ENCODE measurements at places on chromosomes 1 and 21.

- no peaks in the 10 kb centered on the region for H3K27me3 ChIP-seq
- no peak overlapping the region for H3K27ac ChIP-seq
- DNase-seq, result peak; percentile 28
Observed at GRCh38 chr1:87017998-87018672, 103.7 kb downstream of the HS2ST1 start.

DNA sequence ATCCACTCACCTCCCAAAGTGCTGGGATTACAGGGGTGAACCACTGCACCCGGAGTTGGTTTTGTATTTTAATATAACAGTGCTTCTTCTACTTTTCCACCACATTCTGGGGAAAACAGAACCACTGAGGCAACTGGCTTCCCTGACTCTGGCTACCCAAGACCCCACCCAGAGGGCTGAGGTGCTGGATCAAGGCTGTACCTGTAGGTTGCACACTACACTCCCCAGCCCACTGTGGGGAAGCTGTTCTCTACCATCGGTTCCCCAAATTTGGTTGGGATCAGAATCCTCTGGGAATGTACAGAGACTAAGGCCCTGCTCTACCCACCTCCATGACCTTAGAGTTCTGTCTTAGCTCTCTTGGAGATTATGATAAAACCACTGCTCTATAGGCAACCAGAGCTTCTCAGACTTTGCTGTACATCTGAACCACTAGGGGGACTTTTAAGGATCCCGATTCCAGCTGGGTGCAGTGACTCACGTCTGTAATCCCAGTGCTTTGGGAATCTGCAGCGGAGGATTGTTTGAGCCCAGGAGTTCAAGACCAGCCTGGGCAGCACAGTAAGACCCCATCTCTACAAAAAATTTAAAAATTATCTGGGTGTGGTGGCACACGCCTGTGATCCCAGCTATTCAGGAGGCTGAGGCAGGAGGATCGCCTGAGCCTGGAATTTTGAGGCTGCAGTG, 51.6 kb downstream of the GNG4 start:
- no peak overlapping the region for H3K4me3 ChIP-seq
- H3K36me3 ChIP-seq, result no peaks in the 10 kb centered on the region
- no peak overlapping the region for H3K27ac ChIP-seq
- H3K27me3 ChIP-seq, result no peaks in the 10 kb centered on the region
- no peak for DNase-seq
- no peaks in the 10 kb centered on the region for H3K4me1 ChIP-seq

- H3K27me3 ChIP-seq, result no peaks in the 10 kb centered on the region
- H3K36me3 ChIP-seq, result no peaks in the 10 kb centered on the region
- no peak for DNase-seq
- H3K4me3 ChIP-seq, result no peak overlapping the region
- H3K4me1 ChIP-seq, result no peaks in the 10 kb centered on the region
- no peak overlapping the region for H3K27ac ChIP-seq
Observed at GRCh38 chr1:171389171-171389570, 75.2 kb downstream of the FMO4 start.

DNA sequence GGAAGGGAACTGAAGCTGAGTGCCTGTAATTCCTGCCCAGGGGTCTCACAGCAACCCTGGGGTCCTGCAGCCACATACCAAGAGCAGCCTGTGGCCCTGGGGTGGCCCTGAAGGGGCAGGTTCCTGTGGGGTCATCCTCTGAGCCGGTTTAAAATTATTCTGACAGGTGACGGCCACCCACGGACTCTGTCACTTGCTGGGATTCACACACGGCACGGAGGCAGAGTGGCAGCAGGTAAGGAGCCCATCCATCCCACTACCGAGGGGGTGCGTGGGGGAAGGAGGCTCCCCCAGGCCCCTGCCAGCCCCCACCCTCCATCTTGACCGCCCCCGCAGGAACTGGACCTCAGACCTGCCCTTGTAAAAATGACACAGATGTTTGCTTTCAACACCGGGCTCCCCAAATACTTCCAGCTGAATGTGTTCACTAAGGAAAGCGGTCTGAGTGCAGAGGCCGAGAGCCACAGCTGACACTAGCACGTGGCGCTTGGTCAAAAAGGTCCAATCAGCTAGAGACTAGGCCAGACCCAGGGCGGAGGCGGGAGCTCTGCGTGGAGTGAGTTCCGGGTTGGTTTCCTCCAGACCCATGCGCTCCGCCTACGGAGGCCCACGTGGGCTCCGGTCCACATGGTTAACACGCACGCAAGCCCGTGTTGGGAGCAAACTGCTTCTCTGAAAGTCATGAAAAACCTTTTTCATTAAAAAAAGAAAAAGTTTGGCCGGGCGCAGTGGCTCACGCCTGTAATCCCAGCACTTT, 10.0 kb downstream of the YBEY start:
- peak; percentile 48 for DNase-seq
- peak overlapping the region; percentile 53 for H3K27ac ChIP-seq
- H3K4me1 ChIP-seq, result no peaks in the 10 kb centered on the region
- H3K4me3 ChIP-seq, result no peak overlapping the region

DNA sequence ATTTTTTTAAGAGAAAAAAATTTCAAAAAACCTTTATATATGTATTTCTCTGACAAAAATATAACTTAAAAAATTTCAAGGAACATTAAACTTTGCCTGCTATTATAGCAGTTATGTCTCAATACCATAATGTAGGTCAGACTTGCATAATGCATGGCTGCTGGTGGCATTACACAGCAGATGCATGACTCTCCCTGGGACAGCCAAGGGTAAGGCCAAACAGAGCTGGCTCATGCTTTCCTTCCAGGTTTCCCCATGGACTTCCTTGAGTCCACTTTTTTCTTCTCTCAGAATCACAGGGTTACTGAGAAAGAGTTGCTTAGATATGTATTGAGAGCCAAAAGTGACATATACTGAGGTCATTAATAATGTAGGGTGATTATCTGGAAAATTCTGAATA, 43.7 kb downstream of the RHOU start:
- no peaks in the 10 kb centered on the region for H3K27me3 ChIP-seq
- H3K27ac ChIP-seq, result no peak overlapping the region
- H3K4me3 ChIP-seq, result no peak overlapping the region
- no peaks in the 10 kb centered on the region for H3K36me3 ChIP-seq
- H3K4me1 ChIP-seq, result peaks cover 14% of the 10 kb centered on the region
- DNase-seq, result no peak

DNA sequence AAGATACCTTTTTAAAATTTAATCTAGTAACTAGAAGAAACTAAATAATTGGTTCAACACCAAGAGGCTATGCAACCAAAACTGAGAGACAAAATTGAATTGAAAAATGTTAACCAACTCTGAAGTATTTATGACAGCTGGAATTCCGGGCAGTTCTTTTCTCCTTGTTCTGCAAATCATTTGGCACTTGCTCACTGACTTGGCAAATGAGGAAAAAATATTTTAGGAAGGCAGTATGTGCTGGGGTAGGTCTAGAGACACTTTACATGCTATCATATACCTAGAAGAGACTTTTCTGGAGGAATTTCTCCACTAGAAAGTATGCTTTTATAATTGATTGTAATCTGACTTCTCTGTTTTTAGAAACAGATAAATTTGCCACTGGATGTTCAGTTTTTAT, 22.1 kb upstream of the SH3D21 start:
- peaks cover 33% of the 10 kb centered on the region for H3K36me3 ChIP-seq
- no peaks in the 10 kb centered on the region for H3K4me1 ChIP-seq
- no peaks in the 10 kb centered on the region for H3K27me3 ChIP-seq
- DNase-seq, result no peak
- H3K27ac ChIP-seq, result no peak overlapping the region

GRCh38 chr1:112359961-112360767, 35.9 kb upstream of the CTTNBP2NL start:
- H3K36me3 ChIP-seq, result no peaks in the 10 kb centered on the region
- H3K27me3 ChIP-seq, result peaks cover 7% of the 10 kb centered on the region
- H3K4me3 ChIP-seq, result no peak overlapping the region
- no peak overlapping the region for H3K27ac ChIP-seq

DNA sequence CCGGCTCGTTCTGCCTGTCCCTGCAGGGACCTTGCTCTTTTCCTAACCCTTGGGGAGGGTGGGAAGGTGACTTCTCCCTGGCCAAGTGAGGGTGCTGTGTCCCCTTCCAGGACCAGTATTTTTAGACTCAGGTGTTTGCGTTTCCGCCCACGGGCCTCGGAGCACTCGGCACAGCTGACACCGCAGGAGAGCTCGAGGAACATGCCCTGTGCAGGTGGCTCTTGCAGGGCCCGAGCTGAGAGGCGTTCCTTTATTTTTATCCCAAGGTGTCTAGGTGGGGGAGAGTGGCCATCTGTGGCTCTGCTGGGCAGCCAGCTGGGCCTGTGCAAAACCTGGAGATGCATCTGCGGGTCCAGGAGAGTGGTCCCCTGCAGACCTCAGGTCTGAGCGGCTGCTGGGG, 16.0 kb downstream of the PLCH2 start:
- no peaks in the 10 kb centered on the region for H3K4me1 ChIP-seq
- DNase-seq, result no peak
- no peak overlapping the region for H3K27ac ChIP-seq
- no peaks in the 10 kb centered on the region for H3K36me3 ChIP-seq
- no peak overlapping the region for H3K4me3 ChIP-seq

- H3K36me3 ChIP-seq, result no peaks in the 10 kb centered on the region
- no peaks in the 10 kb centered on the region for H3K4me1 ChIP-seq
- H3K27me3 ChIP-seq, result no peaks in the 10 kb centered on the region
- no peak overlapping the region for H3K4me3 ChIP-seq
Observed at GRCh38 chr1:116096013-116096618, 15.1 kb upstream of the MAB21L3 start.

- H3K4me1 ChIP-seq, result no peaks in the 10 kb centered on the region
- no peak overlapping the region for H3K27ac ChIP-seq
- no peak overlapping the region for H3K4me3 ChIP-seq
- no peaks in the 10 kb centered on the region for H3K36me3 ChIP-seq
- H3K27me3 ChIP-seq, result no peaks in the 10 kb centered on the region
Observed at GRCh38 chr1:105795741-105796140, 1260.7 kb upstream of the PRMT6 start.

GRCh38 chr1:212981571-212982328, 31.4 kb downstream of the VASH2 start:
- H3K36me3 ChIP-seq, result no peaks in the 10 kb centered on the region
- H3K4me3 ChIP-seq, result no peak overlapping the region
- no peak overlapping the region for H3K27ac ChIP-seq
- DNase-seq, result no peak
- peaks cover 6% of the 10 kb centered on the region for H3K4me1 ChIP-seq

- no peak for DNase-seq
- no peak overlapping the region for H3K27ac ChIP-seq
- H3K27me3 ChIP-seq, result no peaks in the 10 kb centered on the region
- H3K36me3 ChIP-seq, result no peaks in the 10 kb centered on the region
Observed at GRCh38 chr21:41256771-41257702, 59.6 kb upstream of the FAM3B start.

DNA sequence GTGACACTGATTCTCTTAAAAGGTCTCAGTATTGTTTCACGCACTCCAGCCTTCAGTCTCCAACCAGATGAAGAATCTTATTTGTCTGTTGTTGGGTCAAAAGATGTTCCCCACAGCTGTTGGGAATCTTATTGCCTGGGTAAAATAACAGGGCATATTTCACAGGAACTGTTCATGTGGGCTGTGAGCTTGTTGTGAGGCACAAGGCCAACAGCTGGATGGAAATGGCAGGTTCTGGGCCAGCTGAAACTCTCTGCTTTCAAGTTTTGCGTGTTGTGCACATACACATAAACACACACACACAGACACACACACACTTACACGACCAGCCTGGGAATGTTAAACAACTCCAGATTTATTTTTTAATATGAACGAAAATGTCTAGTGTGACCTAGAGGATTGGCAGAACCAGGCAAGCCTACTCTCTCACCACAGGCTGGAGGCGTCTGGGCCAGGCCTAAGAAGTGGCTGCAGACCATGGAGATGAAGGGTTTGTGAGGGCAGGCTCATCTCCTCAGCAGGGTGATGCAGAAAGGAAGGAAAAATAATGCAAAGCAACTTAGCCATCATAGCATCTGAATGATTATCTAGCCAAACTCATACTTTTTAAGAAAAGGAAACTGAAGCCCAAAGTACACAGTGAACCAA, 357.0 kb downstream of the TTLL7 start:
- no peak overlapping the region for H3K27ac ChIP-seq
- H3K27me3 ChIP-seq, result no peaks in the 10 kb centered on the region
- H3K36me3 ChIP-seq, result no peaks in the 10 kb centered on the region
- no peak overlapping the region for H3K4me3 ChIP-seq
- peak; percentile 76 for DNase-seq
- peaks cover 33% of the 10 kb centered on the region for H3K4me1 ChIP-seq

GRCh38 chr1:176017722-176018121, 189.4 kb downstream of the COP1 start:
- H3K27me3 ChIP-seq, result no peaks in the 10 kb centered on the region
- H3K27ac ChIP-seq, result no peak overlapping the region
- H3K4me3 ChIP-seq, result no peak overlapping the region
- no peak for DNase-seq

DNA sequence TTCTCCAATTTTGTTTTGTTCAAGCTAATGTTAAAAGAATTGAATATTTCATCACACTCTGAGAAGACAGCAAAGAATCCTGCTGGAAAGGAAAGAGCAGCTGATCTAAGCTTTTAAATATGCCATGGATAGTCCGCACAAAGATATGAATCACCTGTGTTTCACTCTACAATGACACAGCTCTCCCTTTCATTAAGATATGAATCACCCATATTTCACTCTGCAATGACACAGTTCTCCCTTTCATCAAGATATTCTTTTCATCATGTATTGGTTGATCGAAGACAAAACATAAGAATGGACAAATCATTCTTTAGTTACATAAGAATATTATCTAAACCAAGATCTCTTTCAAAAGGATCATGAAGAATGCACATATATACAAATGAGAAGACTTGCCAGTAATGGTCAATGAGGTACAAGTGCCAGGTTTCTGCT, 367.3 kb downstream of the SMYD3 start:
- H3K4me3 ChIP-seq, result no peak overlapping the region
- H3K36me3 ChIP-seq, result no peaks in the 10 kb centered on the region
- H3K4me1 ChIP-seq, result no peaks in the 10 kb centered on the region
- DNase-seq, result no peak

GRCh38 chr1:27342778-27343638, 1.2 kb downstream of the SYTL1 start:
- no peak for DNase-seq
- H3K36me3 ChIP-seq, result no peaks in the 10 kb centered on the region
- H3K4me1 ChIP-seq, result peaks cover 4% of the 10 kb centered on the region
- no peaks in the 10 kb centered on the region for H3K27me3 ChIP-seq
- H3K27ac ChIP-seq, result peak overlapping the region; percentile 87

GRCh38 chr1:99374109-99374508, 109.8 kb downstream of the PLPPR4 start:
- no peak overlapping the region for H3K4me3 ChIP-seq
- DNase-seq, result no peak
- no peaks in the 10 kb centered on the region for H3K4me1 ChIP-seq
- H3K27ac ChIP-seq, result no peak overlapping the region
- H3K36me3 ChIP-seq, result no peaks in the 10 kb centered on the region
- no peaks in the 10 kb centered on the region for H3K27me3 ChIP-seq
